ENCODE measurements at places on chromosomes 2 and 18.
A peak's percentile ranks its signal among the peaks of the same experiment; 100 is the strongest.

DNA sequence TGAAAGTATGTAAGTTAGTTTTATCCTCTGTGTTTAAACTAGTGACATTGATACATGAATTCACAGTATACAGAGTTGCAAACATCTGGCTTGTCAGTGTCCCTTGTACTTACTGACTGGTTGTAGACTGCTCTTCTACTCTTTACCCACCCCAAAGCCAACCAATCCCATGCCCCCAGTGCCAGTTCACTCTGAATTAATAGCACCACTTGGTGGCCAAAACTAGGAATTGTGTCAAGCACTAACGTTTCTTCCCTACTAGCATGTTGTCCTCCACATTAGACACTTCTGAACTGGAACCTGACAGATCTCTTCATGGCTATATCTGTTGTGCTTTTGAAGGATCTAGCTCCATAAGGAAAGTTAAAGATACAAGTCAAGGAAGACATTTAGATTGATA, 27.2 kb upstream of the OTX1 start:
- DNase-seq, result no peak

DNA sequence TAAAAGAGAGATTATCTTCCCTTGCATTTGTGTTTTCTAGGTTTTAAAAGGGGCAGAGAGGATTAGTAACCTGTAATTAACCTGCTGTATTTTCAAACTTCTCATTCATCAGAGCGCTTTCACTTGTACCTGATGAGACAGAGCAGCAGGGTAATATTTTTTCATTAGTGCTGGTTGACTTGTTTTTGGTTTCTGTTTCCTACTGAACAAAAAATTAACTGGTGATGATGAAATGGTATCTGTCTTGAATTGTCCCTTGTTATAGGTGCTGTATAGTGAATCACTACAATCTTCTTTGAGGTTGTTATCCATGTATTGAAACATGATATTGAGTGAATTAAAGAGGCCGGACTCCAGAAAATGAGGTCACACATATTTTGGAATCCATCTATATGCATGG, 37.9 kb downstream of the CDH20 start:
- no peak for DNase-seq

GRCh38 chr18:44741511-44741910, 60.8 kb downstream of the SETBP1 start:
- DNase-seq, result no peak

DNA sequence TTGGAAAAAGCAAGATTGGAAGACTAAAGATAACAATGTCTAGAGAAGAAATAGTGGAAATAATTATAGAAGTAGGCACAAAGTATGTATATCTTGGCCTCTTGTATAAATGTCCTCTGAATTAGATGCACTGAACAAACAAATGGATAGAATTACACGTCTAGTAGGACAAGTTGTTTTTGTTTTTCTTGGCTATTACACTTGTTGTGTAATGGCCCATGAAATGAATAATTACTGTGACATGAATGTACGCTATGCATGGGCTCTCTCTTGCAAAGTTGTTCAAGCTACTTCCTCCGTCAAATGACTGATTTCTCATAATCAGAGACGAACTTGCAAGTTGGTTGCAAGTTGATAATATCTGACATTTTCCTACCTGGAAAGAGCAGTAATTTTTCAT, 126.2 kb downstream of the PDE1A start:
- no peak for DNase-seq

GRCh38 chr18:59918320-59918755, 18.5 kb downstream of the PMAIP1 start:
- peak; percentile 83 for DNase-seq

GRCh38 chr2:113214141-113214540, 40.4 kb downstream of the PSD4 start:
- DNase-seq, result peak; percentile 50

DNA sequence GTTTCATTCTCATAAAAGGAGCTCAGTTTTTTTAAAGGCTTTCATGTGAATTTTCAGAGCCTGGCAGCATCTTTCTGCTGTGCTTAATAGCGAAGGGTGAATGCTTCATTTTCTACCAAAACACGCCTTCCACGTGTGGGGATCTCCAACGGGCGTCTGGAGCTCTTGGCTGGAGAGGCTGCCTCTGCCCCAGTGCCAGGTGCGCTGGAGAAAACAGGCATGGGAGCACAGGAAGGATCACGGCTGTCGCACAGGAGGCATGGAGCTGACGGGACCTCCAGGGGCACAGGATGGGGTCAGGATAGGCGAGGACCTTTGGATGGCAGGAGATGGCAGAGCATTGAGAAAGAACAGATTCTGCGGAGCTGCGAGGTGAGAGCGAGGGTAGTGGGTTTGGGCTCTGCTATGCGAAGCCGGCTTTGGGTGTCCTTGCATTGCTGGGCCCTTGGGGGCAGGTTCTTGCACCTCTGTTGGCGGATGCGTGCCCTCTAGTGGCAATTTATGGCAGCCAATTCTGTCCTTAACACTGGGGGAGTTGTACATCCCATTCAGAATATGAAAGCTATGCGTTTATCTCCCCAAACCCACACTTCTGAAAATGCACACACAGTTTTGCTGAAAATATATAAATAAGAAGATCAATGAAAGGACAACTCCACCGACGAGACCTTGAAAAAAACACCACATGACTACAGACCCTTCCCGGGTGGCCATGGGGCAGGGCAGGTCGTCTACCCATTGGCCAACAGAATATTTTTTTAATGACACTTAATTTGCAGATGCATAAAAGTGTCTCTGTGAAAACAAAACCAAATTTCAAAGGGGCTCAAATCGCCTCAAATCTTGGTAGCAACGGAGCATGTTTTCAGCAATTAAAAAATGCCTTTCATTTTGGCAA, 90.4 kb upstream of the SLC35G4 start:
- no peak for DNase-seq

DNA sequence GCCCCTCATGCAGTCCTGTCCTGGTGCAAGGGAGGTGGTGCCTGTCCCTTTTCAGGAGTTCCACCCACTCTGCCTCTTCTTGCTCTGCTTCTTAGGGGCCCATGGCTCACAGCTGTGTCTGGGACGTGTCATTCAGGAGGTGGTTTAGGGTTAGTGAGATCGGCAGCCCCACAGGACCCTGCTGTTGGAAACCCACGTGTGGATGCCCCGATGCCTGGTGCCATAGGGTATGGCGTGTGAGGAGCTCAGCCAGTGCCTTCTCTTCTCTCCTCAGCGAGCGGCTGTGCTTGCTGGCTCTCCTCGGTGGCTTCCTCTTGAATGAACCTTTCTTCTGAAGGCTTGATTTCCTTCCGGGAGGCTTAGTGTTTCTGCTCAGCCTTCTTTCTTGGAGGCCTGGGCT, 55.2 kb downstream of the LDLRAD4 start:
- DNase-seq, result no peak

GRCh38 chr2:227163485-227163997, 464 bp downstream of the COL4A4 start:
- DNase-seq, result no peak

DNA sequence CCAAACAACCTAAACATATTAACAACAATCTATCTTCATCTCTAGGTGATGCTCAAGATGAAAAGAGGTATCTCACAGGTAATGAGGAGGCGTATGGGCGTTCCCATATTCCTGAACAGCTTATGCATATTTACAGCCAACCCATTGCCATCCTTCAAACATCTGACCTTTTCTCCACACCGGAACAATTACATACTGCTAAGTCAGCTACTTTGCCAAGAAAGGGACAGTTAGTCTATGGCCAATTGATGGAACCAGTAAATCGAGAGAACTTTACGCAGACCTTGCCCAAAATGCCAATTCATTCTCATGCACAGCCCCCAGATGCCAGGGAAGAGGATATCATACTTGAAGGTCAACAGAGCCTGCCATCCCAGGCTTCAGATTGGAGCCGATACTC, 68.0 kb downstream of the FAM171B start:
- DNase-seq, result no peak

- DNase-seq, result peak; percentile 90
These were observed 61.7 kb downstream of the ZCCHC2 start for GRCh38 chr18:62584241-62585120.

DNA sequence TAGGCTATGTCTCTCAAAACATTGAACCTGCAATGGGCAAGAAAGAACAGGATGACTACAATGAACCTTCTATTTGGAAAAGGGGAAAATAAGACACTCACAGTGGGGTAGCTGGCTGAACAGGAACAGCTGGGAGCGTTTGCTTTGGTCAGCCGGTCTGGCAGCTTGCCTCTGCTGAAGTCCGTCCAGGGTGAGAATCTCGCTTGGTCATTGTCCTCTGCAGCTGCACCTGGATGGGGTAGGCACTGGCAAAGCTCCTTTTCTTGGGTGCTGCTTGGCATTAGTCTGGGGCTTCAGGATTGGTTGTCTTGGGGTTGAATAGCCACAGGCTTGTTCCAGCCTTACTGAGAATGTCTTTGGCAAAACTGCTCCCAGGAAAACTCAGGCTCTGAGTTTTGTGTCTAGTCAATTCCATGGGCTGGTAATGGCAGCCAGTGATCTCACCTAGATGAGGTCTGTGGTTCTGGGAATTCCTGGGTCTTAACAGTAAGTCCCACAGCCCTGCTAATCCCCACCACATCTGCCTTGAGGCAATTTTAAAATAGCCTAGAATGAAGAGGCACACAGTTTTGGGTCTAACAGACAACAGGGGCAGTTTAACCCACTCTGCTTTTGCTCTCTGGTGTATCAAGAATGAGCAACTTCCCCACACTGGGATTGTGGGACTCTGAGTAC, 13.4 kb downstream of the NEDD4L start:
- no peak for DNase-seq

DNA sequence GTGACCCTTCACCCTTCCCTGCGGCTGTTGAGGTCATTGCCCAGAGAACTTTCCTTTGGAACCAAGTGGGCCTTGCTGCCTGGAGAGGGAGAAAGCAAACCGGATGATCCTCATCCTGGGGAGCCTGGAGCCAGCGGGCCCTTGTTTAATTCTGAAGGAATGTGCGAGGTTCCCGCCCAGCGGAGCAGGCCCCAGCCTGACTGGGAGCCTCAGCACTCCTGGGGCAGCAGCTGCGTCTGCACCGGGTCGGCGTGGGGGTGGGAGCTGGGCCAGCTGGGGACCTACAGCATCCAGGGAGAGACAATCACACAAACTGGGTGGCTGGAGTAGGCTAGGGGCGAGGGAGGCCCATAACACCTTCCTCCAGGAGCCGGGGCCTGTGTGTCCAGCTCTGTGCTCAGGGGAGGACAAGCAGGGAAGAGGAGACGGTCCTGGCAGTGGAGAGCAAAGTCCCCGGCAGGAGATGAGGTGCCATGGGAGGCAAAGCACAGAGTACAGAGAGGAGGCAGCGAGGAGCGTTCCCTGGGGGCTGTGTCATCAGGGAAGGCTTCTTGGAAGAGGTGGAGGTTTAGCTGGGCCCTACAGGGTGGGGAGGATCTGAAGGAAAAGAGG, 61.9 kb upstream of the HAAO start:
- no peak for DNase-seq

- no peak for DNase-seq
These were observed 42.5 kb downstream of the WDR35 start for GRCh38 chr2:19947184-19947940.

DNA sequence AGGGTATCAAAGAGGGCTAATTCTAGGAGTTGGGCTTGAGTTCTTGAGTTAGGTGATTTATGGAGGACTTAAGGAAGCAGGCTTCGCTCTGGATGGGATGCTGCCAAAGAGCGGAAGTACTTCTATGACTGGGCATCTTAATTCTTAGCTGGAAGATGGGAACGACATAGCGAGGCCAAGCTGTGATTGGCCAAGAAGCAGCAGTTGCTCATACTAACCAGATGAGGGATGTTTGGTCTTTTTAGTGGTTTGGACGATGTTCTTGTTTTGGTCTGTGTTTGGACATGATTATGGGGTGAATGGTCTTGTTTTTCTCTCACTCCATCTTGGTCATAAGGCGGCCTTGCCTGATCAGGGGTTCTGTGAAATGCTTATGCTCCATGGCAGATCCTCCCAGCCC, 133.7 kb downstream of the MSH2 start:
- DNase-seq, result no peak

DNA sequence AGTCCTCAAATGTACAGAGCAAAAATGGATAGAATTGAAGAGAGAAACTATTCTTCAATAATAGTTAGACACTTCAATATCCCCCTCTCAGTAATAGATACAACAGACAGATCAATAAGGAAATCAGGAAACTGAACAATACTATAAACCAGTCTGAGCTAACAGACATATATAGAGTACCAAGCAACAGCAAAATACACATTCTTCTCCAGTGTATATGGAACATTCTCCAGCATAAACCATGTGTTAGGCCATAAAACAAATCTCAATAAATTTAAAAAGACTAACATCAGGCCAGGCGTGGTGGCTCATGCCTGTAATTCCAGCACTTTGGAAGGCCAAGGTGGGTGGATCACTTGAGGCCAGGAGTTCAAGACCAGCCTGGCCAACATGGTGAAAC, 43.7 kb upstream of the AMMECR1L start:
- no peak for DNase-seq

DNA sequence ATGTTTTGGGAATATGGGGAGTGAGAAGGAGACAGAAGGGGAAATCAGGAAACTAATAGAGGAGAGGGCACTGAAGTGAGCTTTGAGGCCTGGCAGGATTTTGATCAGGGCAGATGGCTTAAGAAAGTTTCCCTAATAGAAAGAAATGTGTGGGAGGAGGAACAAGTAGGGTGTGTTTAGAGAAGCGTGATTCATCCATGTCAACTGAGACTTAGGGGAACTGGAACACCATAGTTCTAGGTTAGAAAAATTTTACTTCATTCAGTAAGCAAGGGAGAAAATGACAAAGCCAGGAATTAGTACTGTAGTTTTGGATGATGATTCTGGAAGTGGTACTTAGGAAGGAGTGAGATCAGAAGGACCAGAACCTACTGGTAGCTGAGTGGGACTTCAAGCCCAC, 296.0 kb downstream of the PLCL1 start:
- DNase-seq, result no peak

DNA sequence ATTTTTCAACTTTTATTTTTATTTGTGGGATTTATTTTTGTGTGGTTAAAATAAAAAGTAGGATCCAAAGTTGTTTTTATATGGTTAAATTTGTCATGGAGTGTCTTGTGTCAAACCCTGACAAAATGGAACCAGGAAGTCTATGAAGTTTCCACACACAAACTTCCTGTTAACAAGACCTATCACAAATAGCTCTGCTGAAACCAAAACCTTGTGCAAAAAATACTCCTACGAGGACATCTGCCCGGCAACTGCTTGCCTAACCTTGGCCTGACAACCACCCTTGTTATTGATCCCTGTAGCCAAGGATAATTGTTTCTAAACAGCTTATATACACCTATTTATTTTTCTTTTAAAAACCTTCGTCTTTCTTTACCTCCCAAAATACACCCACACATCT, 389.6 kb downstream of the TRIB2 start:
- no peak for DNase-seq

- no peak for DNase-seq
These were observed 25.7 kb downstream of the RHOB start for GRCh38 chr2:20472569-20472968.

- no peak for DNase-seq
These were observed 94.2 kb upstream of the DLGAP1 start for GRCh38 chr18:4549164-4549872.

GRCh38 chr18:36813101-36813775, 15.6 kb downstream of the TPGS2 start:
- DNase-seq, result no peak

DNA sequence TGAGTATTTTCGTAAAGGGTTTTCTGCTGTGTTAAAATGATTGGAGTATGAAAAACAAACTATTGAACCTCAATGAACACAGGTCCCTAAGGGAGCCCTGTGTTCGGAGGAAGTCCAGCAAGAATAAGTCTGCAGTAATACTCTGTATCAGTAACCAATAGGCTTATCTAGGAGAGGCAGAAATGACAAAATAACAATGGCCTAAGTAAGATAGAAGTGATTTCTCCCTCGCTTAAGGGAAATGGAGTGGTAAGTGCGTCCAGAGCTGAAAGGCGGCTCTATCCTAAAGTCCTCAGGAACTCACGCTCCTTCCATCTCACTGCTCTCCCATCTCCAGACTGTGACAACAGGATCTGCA, 29.3 kb upstream of the MFSD6 start:
- no peak for DNase-seq
